CD4-positive, alpha-beta T cell treated with Interleukin-4 for 1 hour (primary cell): ENCODE measurements at places on chromosomes 1 and 21.
A peak's percentile ranks its signal among the peaks of the same experiment; 100 is the strongest.

DNA sequence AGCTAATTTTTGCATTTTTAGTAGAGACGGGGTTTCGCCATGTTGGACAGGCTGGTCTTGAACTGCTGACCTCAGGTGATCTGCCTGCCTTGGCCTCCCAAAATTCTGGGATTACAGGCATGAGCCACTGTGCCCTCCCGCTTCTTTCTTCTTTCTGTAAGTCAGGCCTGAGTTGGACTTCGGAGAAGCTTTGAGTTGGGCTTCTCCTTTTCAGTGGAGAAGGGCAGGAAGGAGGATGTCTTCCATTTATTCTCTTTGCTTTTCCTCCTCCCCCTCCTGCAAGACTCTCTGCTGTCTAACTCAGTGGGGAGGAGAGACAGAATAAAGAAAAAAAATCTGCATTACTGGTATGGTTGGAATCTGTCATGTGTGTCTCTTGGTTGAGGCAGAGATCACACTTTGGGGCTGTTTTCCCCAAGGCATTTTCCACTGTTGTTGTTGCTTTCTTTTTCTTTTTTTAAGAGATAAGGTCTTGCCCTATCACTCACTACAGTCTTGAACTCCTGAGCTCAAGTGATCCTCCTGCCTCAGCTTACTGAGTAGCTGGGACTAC lies 13.2 kb upstream of the DEGS1 start:
- no peak for DNase-seq

DNA sequence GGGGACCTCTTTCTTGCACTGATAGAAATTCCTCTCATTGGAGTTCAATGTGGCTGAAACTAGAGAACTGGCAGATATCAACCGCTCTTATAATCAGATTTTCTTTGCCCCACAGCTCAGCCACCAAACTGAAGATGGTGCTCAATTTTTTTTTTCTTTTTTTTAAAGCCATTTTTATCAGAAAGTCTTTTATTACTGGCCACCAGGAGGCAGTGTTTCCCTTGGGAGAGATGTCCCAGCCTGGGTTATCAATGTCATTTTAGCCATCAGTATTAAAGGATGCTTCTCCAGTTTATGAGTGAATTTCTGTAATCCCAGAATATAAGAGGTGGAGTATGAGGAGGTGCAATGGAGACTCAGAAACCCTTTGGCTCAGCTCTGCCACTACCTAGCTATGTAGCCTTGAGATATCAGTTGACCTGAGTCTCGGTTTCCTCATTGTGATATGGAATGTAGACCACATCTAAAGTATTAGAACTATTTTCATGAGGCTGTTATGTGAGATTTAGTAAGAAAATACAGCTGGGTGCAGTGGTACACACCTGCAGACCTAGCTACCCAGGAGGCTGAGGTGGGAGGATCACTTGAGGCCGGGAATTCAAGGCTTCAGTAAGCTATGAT lies 27.6 kb downstream of the CD244 start:
- peak; percentile 62 for DNase-seq

DNA sequence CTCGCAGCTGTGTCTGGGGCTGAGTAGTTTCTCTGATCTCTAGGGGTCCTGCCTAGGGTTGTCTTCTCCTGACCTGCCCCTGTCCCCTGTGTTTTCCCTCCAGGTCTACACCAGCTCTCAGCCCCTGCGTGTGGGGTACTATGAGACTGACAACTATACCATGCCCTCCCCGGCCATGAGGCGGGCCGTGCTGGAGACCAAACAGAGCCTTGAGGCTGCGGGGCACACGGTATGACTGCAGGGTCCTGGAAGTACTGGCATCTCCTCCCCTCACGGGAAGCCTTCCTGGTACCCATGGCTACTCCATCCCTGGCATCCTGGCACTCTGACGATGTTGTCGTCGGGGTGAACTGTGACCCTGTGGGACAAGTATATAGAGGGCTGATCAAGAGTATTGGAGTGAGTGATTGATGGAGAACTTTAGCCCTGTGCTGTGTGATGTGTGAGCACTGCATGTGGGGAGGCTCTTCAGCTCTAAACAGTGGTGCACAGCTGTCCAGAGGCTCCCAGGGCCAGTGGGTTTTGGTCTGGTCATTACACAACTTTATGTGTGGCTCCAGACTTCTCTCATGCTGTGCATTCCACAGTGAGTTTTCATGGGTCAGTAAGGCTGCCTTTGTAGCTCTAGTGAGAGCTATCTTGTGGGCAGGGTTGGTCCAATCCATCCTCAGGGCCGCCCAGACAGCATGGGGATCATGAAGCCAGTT lies 14.4 kb downstream of the FAAH start:
- DNase-seq, result no peak

- DNase-seq, result no peak
Observed at GRCh38 chr1:226904772-226905171, 34.4 kb downstream of the PSEN2 start.

- peak; percentile 37 for DNase-seq
Observed at GRCh38 chr21:42513151-42513984, at the start of gene SLC37A1. Gene SLC37A1 (plus strand): TSS chr21:42513852. CDS start chr21:42518455, 4,603 bp downstream.

- no peak for DNase-seq
Observed at GRCh38 chr1:169124459-169124858, 18.0 kb downstream of the ATP1B1 start.

DNA sequence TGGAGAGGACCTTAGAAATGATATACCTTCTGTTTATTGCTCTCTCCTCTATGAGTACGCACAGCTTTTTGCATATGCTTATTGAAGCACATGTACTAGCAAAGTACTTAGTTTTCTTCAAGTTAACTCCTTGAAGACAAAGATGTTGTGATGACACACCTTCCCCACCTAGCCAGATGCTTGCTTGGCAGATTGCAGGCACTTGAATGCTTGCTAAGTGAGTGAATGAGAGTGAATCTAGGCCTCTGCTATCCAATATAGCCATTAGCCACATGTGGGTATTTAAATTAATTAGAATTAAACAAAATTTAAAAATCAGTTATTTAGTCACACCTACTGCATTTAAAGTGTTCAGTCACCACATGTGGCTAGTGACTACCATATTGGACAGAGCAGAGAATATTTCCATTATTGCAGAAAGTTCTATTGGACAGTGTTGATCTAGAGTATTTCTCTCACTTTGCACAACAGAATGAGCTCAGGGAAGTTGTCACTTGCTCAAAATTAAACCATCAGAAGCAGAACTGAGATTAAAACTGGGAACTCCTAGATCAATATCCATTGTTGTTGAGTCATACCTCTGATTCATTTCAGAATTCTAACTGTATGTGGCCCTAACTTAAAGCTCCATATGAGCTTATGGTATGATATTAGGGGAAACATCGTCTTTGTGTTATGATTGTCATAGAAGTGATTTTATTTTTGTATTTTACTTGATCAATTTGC lies 8.6 kb upstream of the EEIG2 start:
- DNase-seq, result no peak

DNA sequence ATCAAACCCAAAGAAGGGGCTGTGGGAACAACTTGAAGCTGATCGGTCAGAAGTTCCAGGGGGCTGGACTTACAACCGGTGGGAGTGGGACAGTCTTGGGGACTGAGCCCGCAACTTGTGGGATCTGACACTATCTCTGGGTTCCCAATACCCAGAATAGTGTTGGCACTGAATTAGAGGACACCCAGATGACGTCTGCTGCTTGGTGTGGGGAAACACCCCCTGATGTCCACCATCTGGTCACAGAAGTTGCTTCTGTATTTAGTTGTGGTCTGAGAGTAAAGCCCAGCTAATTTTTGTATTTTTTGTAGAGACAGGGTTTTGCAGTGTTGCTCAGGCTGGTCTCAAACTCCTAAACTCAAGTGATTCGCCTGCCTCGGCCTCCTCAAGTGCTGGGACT lies 28.8 kb downstream of the SERBP1 start:
- no peak for DNase-seq

DNA sequence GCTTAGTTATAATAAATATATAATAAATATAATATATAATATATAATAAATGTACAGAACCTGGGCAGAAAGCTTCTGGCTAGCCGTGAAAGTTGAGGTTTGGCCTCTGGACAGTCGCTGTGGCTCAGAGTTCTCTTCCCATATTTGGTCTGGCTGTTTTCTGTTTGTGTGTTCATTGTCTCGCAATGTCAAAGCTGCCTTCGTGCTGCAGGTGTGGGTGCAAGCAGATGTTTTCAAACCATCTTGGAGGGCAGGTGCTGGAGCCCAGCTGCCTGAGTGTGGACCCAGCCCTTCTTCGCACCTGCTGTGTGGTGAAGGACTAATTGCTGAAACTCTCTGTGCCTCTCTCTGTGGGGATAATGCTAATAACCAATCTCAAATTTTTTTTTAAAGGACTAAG lies 3.6 kb upstream of the CSTB start:
- no peak for DNase-seq

GRCh38 chr1:2127187-2128145 lies 67.1 kb downstream of the FAAP20 start:
- no peak for DNase-seq

GRCh38 chr1:9653210-9653490 lies 1.6 kb downstream of the PIK3CD start:
- no peak for DNase-seq

DNA sequence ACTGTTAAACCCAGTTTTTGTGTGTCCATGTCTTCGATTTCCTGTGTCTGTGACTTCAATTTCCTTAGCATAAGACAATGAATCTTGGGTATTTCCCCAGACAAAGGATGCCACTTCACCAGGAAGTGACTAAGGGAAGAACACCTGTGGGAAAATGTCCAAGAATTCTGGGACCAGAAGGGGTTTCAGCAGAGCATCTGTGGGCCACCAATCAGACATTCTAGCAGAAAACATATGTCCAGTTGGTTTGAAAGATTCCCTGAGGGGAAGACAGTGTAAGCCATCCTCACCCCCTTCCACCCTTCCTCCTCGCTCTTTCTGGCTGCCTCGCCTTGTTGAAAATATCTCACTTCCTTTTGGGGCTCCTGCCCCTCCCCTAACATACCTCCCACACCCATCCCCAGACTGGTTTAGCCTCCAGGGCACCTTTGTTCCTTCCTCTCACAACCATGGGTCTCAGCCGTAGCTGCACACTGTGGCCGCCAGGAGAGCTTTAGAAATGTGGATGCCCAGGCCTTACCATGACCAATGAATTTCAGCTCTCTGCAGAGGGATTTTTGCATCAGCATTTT lies 25.5 kb upstream of the IFNAR1 start:
- peak; percentile 68 for DNase-seq

GRCh38 chr1:89274411-89274857 lies 1.8 kb upstream of the GBP5 start:
- DNase-seq, result peak; percentile 85
